ENCODE measurements at places on chromosomes 6 and 20. TPM values are rescaled to one million over a fixed set of nuclear protein-coding genes. Genes with fewer than 3 reads are reported as not detected.

DNA sequence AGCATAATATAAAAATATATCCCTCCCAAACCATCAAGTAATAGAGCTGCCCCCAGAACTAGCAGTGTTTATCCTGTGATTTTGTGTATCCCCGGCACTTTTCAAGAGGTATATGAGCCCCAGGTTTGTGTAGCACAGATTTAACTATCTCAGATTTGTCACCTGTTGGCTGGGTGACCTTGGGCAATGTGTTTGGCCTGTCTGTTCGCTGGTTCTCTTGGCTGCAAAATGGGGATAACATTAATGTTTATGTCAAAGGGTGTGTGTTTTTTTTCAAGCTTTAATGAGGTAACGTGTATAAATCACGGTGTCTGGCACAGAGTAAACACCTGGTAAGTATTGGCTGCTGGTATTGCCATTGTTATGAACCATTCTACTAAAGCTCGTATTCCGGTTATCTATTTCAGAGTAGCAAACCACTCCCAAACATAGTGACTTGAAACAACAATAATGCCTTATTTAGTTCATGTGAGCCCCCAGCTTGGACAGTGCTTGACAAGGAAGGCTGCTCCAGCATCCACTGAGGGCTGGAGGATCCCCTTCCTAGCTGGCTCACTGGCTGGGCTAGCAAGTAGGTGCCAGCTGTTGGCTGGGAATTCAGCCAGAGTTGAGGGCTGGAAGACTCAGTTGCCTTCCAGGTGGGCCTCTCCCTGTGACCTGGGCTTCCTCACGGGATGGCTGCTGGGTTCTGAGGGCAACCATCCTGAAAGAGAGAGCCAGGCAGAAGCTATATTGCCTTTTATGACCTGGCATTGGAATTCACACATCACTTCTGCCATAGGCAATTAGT, 36.2 kb downstream of the PDRG1 start:
- H3K4me1 ChIP-seq: no peaks in the 10 kb centered on the region
- no peak overlapping the region for H3K27ac ChIP-seq
- H3K4me3 ChIP-seq: no peak overlapping the region
- peaks cover 40% of the 10 kb centered on the region for H3K27me3 ChIP-seq
- no peak for DNase-seq
- H3K36me3 ChIP-seq: no peaks in the 10 kb centered on the region

- H3K27me3 ChIP-seq: no peaks in the 10 kb centered on the region
- peaks cover 19% of the 10 kb centered on the region for H3K4me1 ChIP-seq
- no peak for DNase-seq
- H3K4me3 ChIP-seq: peak overlapping the region; percentile 25
- H3K36me3 ChIP-seq: no peaks in the 10 kb centered on the region
- H3K27ac ChIP-seq: peak overlapping the region; percentile 50
Measured at GRCh38 chr6:137749696-137750211, 117.3 kb upstream of the TNFAIP3 start.

DNA sequence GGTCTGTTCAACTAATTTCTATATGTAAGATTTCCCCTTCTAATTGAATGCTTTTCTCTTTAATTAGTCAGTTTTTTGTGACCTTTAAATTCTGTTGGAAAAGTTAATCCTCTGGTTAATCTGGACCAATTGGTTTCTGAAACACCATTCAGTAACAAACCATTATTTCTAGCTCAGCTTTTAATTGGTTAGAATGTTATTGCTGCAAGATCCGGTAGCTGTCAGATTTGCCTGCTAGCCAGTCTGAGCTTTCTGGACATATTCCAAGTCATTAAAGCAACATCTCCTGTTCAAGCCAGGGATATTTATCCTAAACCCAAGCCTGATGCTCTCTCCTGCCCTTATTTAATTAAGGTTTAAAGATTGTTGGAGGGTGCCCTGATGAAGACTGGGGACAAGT, 55.1 kb upstream of the FBXL4 start:
- H3K36me3 ChIP-seq: no peaks in the 10 kb centered on the region
- DNase-seq: no peak
- no peak overlapping the region for H3K27ac ChIP-seq

- H3K4me1 ChIP-seq: no peaks in the 10 kb centered on the region
- no peak overlapping the region for H3K4me3 ChIP-seq
- H3K27me3 ChIP-seq: peaks cover 6% of the 10 kb centered on the region
Measured at GRCh38 chr6:40988634-40989033, 50.4 kb downstream of the UNC5CL start.

The ADAT2 gene
- total RNA-seq: 1.5 TPM

All from left ventricle myocardium inferior (tissue), 1 donor.